ENCODE measurements at places on chromosomes 16 and 17.

DNA sequence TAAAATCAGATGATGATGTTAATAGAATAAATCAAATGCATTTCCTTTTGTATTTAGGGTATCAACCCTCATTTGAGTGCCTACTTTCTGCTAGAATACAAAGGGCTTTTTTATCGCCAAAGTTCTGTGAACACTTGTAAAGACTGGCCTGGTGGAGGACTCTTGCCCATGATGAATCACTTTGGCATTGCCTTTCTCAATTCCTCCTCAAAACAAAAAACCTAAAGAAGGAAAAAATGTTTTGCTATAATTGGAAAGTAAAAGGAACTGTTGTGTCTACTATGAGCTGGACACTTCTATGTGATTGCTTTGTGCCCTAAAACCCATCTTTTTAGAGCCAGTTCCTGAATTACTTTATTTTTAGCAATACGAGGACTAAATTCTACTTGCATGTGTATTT, 13.0 kb upstream of the DHRS11 start:
- no peak for DNase-seq

DNA sequence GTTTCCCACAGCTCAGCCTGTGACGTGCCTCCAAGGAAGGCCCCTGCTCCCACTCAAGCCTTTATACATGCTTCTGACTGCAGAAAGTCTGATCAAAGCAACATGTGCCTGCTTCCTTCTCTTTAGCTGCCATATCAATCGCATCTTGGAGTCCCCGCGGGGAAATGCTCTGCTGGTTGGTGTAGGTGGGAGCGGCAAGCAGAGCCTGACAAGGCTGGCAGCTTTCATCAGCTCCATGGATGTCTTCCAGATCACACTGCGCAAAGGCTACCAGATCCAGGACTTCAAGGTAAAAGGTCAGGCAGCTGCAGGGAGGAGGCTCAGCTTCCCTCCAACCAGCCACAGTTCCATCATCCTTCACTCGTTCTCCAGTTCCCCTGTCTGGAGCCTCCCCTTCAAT, 189.7 kb downstream of the ZNF18 start:
- no peak for DNase-seq

DNA sequence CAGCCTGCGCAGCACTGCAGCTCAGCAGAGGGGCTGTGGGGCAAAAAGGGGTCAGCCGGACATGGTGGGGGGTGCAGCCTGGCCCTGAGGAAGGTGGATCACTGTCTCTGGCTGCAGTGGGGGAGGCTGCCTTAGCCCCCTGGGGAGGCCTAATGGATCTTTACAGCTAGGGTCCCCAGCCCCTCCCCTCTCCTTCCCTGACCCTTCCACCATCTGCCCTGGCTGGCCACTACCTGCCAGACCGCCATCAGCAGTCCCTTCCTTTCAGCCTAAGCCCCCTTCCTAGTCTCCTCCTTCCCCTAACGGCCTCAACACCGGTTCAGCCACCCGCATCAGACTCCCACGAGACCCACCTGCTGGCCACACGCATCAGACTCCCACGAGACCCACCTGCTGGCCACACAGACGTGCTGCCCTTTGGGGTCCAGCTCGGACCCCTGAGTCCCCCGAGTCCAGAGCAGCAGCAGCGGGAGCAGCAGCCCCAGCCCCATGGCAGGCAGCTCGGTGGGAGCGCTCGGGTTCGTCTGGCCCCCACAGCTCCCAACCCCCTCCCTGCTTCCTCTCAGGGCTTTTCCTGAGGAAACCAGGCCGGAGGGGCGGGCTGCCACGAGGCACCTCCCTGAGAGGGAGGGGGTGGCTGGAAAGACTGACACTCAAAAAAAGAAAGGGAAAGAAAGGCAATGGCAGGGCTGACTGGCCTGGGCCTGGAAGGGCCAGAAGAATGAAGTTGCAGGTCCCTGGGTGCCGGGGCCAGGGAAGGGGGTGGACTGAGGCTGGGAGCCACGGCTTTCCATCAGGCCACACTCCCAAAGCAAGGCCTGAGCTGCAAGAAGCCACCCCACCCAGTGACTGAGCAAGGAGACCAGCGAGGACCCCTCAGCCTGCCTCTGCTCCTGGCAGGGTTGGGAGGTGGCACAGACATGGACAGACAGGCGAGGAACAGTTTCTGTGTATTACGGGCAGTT, at the start of gene SCARF1:
SCARF1 (minus strand) TSS at position 526 of the 965 bp plus-strand sequence; CDS start at position 491, 35 bp downstream.
- no peak for DNase-seq

- DNase-seq = no peak
These were observed 18.0 kb downstream of the PIK3R6 start for GRCh38 chr17:8849311-8850041.

GRCh38 chr16:69326172-69326873, 4.1 kb downstream of the PDF start:
- DNase-seq = no peak

- no peak for DNase-seq
These were observed 2.9 kb downstream of the ABCA3 start for GRCh38 chr16:2337431-2338296.

GRCh38 chr17:77196251-77196650, 55.5 kb downstream of the SEC14L1 start:
- DNase-seq = no peak

- DNase-seq = no peak
These were observed 1.3 kb downstream of the HOXB9 start for GRCh38 chr17:48624544-48625494.

GRCh38 chr17:71976011-71976649, 144.7 kb upstream of the SOX9 start:
- peak; percentile 94 for DNase-seq

DNA sequence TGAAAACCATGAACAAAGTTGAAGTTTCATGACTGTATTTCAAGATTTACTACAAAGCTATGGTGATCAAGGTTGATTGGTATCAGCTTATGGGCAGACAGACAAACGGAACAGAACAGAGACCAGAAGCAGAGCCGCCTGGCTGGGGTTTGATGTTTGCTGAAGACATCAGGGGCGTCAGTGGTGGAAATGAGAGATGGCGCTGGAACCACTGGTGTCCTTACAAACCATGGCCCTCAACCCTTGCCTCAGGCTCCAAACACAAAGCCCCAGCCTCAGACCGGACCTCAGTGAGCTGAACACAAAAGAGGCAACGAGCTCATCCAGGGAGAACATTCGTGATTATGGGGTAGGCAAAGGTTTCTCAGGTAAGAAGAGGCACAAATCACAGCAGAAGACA, 113.0 kb upstream of the METRNL start:
- no peak for DNase-seq

DNA sequence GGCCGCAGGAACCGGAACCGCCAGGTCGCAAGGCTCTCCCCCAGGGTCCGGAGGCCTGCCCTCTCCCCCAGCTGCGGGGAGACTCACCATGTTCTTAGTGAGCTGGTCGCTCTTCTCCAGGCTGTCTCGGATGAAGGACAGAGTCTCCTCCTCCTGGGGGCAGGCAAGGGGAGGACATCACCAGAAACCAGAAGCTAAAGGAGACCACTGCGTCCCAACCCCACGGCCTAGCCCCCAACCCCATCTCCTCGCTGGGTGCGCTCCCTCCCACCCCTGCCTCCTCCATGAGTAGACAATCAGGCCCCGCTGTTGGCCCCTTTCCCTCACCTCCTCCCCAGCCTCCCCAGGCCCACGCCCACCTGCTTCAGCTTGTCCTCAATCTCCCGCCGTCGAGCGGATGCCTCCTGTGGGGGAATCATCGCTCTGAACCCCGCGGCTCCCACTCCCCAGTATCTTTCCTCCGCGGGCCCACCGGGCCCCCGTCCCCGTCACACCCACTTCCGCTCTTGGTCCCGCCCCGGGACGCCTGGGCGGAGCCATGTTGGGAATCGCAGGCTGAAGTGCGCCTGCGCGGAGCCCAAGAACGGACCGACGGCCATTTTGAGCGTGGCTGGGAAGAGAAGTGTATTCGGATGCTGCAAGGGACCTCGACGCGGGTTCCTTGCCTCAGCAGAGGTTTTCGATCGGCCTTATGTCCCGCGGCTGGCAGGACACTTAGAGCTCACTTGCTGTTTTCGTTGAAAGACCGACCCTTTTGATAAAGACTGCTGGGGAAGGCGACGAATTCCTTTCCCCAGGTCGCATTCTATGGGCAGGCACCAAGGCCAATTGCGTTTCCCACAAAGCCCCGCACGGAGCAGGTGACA, at the start of gene EXOC7:
EXOC7 (minus strand) TSS at position 514 of the 866 bp plus-strand sequence; CDS start at position 419, 95 bp downstream.
- peak; percentile 90 for DNase-seq

- peak; percentile 70 for DNase-seq
These were observed 29.7 kb upstream of the LGALS9 start for GRCh38 chr17:27601069-27601974.

All from T1000 (cell line).